ENCODE measurements at places on chromosomes 12 and 14. TPM values are rescaled to one million over a fixed set of nuclear protein-coding genes. Genes with fewer than 3 reads are reported as not detected.

SMIM41 gene
- total RNA-seq: not detected

DNA sequence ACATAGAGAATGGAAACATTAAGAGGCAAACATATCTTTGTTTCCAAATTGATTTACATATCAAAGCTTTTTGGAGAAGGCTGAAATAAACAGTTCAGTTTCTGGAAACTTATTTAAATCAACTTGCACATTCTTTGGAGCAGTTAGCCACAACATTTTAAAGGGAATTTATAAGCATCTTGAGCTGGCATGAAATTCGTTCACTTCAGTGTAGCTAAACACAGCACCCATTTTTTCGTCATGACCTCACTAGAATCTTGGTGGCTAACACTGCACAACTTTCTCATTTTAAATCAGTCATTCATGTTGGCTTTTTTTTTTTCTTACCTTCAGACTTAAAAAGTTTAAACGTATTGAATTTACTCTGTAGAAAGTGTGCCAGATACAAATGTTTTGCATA lies 1139.9 kb upstream of the FLRT2 start:
- DNase-seq: no peak

DNA sequence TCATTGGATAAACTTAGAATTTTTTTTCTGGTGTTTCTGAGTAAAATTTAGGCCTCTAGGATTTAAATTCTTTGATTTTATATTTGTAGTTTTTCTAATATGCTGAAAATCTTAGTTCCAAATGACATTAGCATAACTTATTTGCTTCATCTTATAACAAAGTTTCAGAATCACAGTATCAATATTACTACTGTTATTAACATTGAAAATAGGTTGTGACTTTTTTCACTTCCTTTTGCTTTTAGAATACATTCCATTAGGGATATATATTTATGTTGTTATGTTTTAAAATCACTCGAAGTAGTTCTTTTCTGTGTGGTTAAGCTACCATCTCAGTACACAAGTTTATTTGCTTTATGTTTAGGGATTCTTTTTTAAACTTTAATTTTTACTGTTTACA lies 12.8 kb downstream of the RAB3IP start:
- no peak for DNase-seq

GRCh38 chr14:81472096-81472800 lies 61.4 kb downstream of the SEL1L start:
- DNase-seq: no peak

- no peak for DNase-seq
These were observed 10.1 kb upstream of the JDP2 start for GRCh38 chr14:75417674-75418073.

- peak; percentile 89 for DNase-seq
These were observed 57.2 kb upstream of the RIN3 start for GRCh38 chr14:92456215-92457015.

DNA sequence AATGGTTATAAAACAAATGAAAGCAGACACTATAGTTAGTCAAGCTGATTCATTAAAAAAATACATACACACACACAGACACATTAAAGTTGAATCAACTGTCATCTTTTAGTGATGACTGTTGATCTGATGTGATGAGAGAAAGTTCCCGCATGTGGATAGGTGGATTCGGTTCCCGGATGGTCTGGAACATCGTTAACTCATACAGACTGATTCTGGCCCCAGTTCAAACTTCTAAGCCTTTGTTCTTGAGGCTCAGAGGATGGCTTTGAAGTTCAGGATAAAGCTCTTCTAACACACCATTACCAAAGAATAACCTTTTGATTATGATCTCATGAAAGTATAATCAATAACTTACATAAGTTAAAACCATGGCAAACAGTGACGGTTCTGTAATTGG lies 27.5 kb downstream of the WIF1 start:
- no peak for DNase-seq

GRCh38 chr12:39613525-39613924 lies 6.1 kb downstream of the ABCD2 start:
- no peak for DNase-seq

DNA sequence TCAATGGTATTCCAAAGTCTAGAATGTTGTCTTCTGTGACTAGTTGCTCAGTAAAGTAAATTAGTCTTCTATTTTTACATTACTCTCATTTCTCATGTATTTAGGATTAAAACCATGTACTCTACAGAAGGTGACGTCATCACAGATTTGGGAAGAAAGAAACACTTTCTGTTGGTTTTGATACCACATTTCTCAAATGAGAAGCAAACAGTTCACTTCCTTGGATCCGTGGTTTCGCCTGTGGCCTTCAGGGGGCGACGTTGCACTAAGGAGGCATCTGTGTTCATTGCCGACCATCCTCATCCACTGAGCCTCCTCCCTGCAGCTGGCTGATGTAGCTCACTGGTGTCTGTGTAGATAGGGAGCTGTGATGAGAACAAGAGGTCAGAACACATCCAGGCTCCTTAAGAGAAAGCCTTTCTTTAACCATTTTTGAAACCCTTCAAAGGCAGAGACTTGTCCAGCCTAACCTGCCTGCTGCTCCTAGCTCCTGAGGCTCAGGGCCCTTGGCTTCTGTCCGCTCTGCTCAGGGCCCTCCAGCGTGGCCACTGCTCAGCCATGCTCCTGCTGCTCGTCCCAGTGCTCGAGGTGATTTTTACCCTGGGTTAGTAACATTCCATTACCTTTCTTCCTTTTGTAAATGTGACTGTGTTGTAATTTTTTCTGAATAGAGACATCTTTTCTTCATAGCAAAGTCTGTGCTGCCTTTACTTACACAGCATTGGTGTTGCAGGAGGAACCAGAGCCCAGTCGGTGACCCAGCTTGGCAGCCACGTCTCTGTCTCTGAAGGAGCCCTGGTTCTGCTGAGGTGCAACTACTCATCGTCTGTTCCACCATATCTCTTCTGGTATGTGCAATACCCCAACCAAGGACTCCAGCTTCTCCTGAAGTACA lies 220.6 kb upstream of the OR4E1 start:
- peak; percentile 17 for DNase-seq

- DNase-seq: no peak
These were observed 141.6 kb downstream of the APAF1 start for GRCh38 chr12:98786653-98787052.

- no peak for DNase-seq
These were observed 11.5 kb upstream of the SFSWAP start for GRCh38 chr12:131699434-131699833.

DNA sequence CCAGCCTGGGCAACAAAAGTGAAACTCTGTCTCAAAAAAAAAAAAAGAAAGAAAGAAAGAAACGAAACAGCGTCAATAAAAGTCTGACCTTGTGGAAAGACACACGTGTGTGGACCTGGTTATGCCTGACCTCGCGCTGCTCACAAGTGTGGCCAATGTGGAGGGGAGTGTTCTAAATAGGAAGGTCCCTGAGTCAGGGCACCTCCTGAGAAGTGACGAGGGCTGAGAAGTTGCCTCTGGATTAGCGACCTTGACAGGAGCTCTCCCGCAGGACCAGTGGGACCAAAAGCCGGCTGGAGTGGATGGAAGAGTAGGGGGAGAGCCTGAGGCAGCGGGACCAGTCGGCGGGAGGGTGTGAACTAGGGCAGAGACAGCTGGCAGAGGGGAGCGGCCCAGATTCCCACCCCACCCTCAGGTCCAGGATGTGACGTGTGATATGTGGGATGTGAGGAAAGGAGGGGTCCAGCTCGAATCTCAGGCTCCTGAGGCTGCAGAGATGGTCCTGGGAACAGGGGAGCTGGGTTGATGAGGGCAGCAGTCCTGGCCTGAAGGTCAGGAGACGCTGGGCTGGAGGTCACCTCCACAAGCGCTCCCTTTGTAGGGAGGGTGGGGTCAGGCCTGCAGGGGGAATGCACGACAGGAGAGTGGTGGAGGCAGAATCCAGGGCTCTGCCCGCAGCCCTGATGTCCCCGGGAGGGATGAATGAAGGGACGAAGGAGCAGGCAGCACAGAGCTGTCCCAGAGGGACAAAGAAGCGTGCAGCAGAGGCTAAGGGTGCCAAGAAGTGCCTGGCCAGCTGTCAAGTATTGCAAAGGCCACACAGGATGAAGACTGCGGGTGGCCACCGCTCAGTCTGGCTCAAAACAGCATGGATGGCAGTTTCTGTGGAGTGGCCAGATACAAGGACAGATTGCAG lies 24.8 kb upstream of the GPR68 start:
- no peak for DNase-seq

- DNase-seq: no peak
These were observed 739 bp upstream of the SPATA7 start for GRCh38 chr14:88384718-88385117.

RPGRIP1 gene
- total RNA-seq: 0.11 TPM

CCDC198 gene
- total RNA-seq: not detected

PTHLH gene
- total RNA-seq: 0.28 TPM

DNA sequence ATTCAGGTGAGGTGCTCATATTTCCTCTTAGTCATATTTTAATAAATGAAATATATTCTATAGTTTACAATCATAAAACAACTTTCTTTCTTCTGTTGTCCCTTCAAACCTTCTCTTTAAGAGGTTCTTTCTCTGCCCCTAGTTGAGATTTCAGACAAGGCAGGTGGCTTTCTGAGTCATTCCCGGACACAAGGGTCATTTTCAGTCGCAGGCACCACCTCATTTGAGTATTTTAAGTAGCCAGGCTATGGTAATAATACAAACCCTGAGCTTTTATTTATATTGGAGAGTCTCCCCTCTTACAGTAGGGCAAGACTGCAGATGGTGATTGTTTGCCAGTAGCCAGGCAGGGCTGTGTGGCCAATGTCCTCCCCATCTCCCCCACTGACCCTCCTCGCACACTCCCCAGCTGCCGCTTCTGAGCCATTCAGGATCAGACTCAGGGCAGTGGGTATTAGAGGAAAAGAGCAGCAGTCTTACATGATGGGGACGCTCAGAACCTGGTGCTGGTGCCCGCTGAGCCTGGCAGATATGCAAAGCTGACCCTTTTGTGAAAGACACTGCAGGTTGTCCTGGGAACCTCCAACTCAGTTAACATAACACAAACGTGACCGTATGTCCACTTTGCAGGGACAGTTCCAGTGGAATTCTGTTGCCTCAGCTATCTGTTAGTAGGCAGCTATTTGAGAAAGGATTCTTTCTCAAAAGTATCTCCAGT lies 101.1 kb upstream of the BCL2L14 start:
- peak; percentile 60 for DNase-seq

- DNase-seq: no peak
These were observed 42.0 kb downstream of the PPP1R36 start for GRCh38 chr14:64591809-64592208.

GRCh38 chr12:32273712-32274111 lies 125.6 kb upstream of the FGD4 start:
- peak; percentile 48 for DNase-seq

GRCh38 chr12:56154818-56155217 lies 2.4 kb downstream of the MYL6B start:
- no peak for DNase-seq

KRT85 gene
- not detected for total RNA-seq

All from H7 (cell line).